ENCODE measurements at places on chromosomes 6 and 20. TPM values are rescaled to one million over a fixed set of nuclear protein-coding genes. Genes with fewer than 3 reads are reported as not detected.

DNA sequence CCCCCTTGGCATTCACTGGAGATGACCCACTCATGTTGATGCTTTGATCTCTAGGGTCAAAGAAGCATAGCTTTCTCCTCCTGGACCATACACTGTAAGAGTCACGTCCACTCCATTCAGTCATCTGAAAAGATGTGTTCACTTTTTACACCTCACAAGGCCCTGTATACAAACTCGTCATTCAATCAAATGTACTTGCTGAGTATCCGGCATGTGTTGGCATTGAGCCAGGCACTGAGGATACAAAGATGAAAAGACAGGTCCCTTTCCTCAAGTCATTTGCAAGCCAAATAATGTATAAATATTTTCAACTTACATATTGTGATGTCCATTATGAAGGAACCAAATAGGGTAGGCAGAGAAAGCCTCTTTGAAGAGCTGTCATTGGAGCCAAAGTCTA is 32.6 kb upstream of the CSNK2A1 start:
- no peak for DNase-seq

DNA sequence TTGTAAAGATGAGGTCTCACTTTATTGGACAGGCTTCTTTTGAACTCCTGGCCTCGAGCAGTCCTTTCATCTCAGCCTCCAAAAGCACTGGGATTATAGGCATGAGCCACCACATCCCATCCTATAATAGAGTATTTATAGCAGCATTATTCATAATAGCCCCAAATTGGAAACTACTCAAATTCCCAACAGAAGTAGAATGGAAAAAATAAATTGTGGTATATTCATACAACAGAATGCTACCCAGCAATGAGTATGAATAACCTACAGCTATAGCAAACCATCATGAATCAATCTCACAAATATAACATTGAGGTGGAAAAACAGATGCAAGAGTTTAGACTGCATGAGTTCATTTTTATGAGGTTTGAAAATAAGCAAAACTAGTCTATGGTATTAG is 84.8 kb upstream of the BTBD3 start:
- DNase-seq, result no peak

DNA sequence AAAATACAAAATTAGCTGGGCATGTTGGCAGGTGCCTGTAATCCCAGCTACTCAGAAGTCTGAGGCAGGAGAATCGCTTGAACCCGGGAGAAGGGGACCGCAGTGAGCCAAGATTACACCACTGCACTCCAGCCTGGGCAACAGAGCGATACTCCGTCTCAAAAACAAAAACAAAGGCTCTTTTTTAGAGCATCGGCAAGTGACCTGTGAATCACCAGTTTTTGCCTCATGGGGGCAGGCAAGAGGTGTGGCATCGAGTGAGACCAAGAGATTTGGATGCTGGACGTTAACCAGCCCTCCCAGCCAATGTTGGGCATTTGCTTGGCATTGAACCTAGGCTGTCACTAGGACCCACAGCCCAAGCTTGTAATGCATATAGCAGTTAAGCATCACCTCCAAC is 14.6 kb upstream of the CDK5RAP1 start:
- DNase-seq, result no peak

DNA sequence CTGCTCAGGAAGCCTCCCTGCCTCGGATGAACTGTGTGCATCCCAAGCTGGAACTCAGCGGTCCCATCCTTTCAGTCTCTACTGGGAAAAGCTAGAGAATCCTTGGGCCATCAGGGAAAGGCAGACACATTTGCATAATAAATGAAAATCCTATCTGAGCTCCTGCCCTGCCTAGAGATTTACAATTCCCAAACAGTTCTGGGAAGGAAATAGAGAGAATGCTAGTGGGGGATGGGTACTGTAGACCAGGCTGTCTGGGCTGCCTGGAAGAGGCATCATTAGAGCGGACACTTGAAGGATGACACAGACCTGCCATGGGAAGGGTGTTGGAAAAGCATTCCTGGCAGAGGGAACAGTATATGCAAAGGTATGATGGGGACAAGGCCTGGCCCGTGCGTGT is 44.3 kb downstream of the TFAP2C start:
- no peak for DNase-seq

- DNase-seq, result no peak
These were observed 165.2 kb upstream of the CST7 start for GRCh38 chr20:24783631-24784492.

DNA sequence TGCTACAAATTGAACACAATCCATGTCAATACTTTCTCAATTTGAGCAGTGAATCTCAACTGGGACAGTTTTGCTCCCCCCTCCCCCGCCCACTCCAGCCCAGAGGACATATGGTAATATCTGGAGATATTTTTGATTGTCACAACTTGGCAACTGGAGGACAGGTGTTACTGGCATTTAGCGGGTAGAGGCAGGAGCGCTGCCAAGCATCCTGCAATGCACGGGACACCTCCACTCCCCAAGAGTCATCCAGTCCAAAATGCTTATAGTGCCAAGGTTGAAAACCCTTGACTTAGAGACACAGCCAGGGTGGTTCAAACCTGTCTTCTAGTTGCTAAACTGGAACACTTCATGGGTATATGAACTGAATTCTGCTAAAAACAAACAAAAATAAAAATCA is 26.9 kb upstream of the LRRC1 start:
- DNase-seq, result no peak

DNA sequence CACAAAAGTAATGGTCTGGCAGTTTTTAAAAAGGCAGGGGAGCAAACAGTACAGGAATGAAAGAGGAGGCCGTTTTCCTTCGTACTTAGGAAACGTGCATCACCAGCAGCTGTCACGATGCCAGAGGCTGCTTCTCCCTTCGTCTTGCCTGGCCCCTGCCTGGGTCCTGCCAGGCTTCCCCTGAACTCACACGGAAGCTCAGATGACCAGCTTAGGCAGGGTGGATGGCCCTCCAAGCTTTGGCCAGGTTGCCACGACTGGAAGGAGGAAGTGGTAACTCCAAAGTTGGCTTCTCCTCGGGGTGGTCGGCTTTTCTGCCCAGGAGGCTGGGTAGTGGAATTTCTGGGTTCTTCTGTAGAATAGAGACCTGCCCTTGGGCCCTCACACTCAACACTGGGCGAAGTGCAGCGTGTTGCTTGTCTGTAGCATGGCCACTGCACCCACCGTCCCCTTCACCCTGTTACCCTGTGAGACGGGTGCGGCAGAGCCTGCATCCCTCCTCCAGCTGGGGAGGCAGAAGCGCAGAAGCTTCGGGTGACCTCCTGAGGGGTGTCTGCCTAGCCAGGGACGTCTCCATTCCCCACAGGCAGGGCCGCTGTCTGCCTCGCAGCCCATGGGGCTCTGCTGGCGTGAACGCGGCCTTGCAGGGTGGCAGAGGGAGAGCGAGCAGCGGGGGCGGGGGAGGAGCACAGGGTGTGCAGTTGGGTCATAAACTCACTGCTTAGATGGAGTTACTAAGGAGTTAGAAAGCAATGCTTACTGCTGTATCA is 18.4 kb upstream of the RBM38 start:
- no peak for DNase-seq

- no peak for DNase-seq
These were observed 37.6 kb downstream of the ZMYND8 start for GRCh38 chr20:47318586-47319516.

DNA sequence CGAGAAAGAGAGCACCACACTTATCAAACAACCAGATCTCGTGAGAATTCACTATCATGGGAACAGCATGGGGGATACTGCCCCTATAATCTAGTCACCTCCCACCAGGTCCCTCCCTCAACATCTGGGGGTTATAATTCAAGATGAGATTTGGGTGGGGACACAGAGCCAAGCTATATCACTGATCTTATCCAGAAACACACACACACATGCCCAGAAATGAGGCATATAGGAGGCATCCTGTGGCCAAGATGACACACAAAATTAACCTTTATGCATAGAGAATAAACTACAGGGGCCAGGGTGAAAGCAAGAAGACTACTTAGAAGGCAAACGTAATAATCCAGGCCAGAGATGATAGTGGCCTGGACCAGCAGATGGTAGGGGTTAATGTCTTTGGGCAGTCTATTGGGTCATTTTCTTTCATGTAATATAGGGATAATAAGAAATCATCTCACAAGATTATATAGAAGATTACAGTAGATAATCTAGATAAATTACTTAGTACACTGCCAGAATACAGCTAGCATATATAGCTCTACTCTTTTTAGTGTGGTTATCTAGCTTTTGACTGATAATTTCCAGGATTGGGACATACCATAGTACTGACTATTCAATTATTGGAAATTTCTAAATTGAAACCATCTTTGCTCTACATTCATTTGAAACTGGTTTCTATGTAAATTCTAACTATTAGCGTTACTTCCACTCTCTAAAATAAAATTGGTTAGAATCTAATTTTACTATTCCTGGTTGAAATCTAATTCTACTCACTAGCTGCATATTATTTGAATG is 20.0 kb downstream of the RNF144B start:
- no peak for DNase-seq

PTPRK gene
- 0.61 TPM for total RNA-seq

SCRT2 gene
- not detected for total RNA-seq

SAYSD1 gene
- 21.6 TPM for total RNA-seq

TAPBP gene
- total RNA-seq, result 248 TPM

POU5F1 gene
- total RNA-seq, result not detected

PACRG gene
- 0.81 TPM for total RNA-seq
